ENCODE measurements at places on chromosomes 2 and 18. TPM values are rescaled to one million over a fixed set of nuclear protein-coding genes. Genes with fewer than 3 reads are reported as not detected.

DNA sequence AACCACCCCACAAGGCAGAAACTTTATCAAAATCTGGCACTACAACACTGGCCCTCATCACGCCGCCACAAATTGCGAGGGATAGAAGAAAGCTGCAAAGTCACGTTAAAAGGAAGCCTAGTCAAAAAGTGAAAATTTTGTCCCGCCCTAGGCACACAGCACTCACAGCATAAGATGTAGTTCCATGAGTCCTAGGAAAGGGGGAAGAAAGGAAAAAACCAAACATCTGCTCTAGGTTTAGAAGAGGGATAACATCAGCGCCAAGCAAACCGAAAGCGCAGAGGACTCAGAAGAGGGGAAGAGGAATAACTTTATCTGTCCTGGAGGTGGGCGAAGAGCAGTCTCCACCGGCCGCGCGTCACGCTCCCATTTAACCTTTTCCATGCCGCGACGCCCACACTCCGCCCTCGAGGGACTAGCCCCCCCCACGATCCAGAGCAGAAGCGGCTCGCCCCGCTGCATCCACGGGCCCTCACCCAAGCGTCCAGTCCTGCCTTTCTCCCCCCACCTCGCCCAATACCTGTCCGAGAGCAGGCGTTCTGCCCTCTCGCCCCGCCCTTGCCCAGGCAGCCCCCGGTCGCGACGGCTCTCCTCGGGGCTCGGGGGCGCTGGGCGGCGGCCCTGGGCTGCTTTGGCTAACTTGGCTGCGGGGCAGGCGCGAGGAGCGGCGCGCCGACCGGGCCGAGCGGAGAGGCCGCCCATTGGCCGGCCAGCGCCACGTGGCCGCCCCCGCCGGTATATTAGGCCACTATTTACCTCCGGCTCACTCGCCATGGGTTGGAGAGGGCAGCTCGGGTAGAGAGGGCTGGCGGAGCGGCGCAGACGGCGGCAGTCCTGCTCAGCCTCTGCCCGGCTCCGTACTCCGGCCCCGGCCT lies at the start of gene HOXD1:
HOXD1 (plus strand) TSS at position 770 of the 875 bp plus-strand sequence. CDS start 134 bp downstream, outside the sequence.
- peak; percentile 72 for DNase-seq

- DNase-seq, result no peak
These were observed 1.9 kb downstream of the SP5 start for GRCh38 chr2:170716851-170717598.

Gene FAM237A
- not detected for total RNA-seq

Gene DSG2
- 0.10 TPM for total RNA-seq

DNA sequence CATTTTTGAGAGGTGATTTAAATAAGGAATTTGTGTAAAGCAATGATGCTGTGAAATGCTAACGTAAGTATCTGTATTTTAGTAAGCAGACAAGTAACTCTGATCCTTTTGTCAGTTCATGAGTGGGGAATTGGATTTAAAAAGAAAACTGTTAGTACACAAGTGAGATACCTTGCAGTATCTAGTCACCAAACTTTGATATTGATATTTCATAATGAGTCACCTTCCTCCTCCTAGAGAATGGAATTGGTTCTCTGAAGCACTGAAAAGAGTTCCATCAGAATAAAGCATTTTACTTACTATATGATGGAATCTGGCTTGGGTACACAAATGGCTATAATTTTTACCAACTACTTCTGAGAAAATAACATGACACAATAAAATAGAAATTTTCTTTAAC lies 232.2 kb downstream of the ZNF804A start:
- DNase-seq, result no peak

DNA sequence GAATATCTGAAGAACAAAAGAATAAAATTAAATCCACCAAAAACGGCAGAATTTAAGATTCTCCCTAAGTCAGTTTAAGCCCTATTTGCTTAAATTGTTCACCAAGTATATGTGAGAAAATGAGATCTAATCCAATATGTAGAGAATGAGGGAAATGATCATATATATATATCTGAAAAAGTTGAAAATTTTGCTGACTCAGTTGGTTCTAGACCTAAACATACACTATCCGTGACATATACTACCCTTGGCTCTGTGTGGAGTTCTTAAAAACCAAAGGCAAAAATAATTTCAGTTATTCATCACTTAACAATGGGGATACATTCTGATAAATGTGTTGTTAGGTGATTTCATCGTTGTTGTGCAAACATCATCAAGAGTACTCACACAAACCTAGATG lies 7.3 kb downstream of the SS18 start:
- DNase-seq, result no peak

- no peak for DNase-seq
These were observed 14.2 kb downstream of the ACTG2 start for GRCh38 chr2:73906847-73907505.

DNA sequence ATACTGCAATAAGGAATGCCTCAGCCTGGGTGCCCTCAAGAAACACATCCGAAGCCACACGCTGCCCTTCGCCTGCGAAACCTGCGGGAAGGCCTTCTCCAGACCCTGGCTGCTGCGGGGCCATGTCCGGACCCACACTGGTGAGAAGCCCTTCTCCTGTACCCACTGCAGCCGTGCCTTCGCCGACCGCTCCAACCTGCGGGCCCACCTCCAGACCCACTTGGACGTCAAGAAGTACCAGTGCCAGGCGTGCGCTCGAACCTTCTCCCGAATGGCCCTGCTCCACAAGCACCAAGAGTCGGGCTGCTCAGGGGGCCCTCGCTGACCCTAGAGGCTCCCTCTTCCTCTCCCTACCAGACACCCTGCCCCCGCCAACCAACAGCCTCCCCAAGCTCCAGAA lies 37.6 kb downstream of the UNC80 start:
- no peak for DNase-seq

DNA sequence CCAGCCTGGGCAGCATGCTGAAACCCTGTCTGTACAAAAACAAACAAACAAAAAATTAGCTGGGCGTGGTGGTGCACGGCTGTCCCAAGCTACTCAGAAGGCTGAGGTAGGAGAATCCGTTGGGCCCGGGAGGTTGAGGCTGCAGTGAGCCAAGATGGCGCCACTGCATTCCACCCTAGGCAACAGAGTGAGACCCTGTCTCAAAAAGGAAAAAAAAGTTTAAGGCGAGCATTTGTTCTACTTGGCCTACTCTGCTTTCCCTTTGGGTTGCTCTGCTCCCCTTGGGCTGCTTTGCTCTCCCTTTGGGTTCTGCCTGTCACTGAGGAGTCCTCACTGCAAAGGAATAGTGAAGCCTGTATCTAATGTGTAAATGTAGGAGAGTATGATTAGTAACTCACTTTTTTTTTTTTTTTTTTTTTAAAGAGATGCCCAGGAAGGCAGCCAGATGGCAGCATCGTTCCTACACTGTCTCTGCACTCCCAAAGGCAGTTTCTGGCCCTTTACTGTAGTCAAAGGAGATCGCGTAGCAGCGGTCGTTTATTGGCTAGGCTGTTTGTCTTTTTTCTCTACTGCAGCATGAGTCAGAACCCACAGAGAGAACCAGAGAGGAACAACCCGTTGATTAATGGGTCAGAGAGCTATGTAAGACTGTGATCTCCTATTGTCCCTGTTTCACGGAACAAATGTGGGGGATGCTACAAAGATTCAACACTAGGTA lies 118.3 kb upstream of the CWC22 start:
- DNase-seq, result peak; percentile 90

DNA sequence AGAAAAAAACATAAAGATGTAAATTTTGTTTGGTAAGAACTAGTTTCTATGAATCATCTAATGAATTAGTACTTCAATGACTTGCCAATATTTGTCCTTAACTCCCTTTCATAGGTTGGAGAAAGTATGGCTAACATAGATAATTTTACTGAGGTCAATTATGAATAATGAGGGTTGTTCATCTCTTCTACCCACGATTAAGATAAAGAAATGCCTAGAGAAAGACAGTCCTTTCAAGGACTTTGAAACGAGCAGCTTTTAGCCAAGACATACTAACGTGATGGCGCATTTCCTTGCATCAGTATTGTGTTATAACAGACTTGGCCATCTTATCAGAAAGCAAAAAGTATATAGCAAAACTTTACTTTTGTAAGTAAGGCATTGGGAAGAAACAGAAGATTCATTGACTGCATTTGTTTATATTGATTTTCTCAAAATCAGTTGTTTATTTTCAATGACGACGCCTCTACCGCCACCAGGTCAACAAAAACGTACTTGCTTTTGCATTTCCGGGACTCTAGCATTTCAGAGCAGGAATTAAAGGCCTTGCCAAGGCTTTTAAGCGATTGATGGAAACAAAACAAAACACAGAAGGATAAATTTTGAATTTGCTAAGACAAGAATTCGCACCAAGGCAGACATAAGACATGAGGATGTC lies 961 bp downstream of the RBM43 start:
- peak; percentile 25 for DNase-seq

GRCh38 chr2:65349863-65350262 lies 82.5 kb downstream of the SPRED2 start:
- peak; percentile 81 for DNase-seq

GRCh38 chr2:197947219-197947757 lies 142.9 kb downstream of the PLCL1 start:
- no peak for DNase-seq

DNA sequence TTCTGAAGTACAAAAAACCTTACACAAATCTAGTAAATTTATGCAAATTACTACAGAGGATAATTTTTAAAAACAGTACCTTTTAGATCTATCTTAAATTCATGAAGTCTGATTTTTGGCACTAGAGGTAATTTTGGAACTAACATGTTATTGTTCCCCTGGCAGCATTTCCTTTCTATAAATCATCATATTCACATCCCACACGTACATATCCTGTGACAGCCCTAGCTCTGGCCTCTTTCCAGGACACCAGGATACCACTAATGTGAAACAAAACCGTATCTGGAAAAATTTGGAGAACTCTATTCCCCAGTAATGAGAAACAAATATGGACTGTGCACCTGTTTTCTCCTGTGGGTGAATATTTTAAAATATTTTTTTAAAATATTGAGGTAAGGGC lies 14.0 kb upstream of the BIRC6 start:
- no peak for DNase-seq

DNA sequence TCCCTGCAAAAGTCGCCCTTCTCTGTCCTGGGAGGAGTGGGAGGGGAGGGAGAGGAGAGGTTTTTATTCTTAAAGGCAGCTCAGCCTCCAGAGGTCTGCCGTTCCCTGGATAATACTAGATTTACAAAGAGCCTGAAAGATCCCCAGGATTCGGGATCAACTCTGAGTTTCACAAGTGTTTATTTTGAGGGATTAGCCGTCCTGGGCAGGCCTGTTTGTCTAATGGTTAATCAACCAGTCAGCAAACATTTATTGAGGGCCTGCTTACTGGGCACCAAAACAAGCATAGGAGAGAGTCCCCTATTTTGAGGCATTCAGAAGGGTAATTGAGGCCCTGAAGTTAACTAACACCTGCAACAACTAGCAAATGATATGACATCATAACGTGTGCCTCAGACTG lies 152.6 kb upstream of the SLC1A4 start:
- DNase-seq, result no peak

- peak; percentile 5 for DNase-seq
These were observed 91.2 kb downstream of the VRK2 start for GRCh38 chr2:58137856-58138255.

Gene MGAT4A
- total RNA-seq, result not detected

DNA sequence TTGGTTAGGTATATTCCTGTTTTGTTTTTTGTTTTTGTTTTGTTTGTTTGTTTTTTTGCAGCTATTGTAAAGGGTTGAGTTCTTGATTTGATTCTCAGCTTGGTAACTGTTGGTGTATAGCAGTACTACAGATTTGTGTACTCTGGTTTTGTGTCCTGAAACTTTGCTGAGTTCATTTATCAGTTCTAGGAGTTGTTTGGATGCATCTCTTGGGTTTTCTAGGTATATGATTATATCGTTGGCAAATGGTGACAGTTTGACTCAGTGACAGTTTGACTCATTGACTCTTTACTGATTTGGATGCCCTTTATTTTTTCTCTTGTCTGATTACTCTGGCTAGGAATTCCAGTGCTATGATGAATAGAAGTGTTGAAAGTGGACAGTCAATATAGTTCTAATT lies 53.7 kb downstream of the APLF start:
- DNase-seq, result no peak

Gene REG1B
- total RNA-seq, result not detected

Gene AMER3
- not detected for total RNA-seq

DNA sequence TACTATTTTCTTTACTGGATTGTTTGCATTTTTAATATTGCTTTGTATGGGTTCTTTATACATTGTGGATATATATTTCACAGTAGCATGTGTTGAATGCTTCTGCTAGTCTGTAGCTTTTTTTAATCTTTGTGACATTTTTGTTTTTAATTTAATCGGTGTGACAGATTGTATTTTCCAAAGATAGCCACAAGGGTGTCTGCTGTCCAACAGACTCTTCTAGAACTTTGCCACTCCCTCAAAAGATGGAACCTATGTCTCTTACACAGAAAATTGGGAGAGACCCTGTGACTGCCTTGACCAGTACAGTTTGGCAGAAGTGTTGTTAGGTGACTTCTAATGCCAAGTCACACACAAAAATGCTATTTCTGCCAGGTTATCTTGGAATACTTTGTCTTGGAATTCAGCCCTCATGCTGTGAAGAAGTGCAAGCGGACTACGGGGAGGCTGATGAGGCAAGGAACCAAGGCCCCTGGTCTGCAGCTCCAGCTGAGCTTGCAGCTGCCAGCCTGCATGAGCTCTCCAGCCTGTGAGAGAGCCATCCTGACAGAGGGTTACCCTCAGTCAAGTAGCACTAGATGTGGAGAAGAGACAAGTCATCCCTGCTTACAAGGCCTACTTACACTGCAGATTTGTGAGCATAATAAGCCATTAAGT lies 110.8 kb downstream of the TDRD15 start:
- DNase-seq, result no peak

DNA sequence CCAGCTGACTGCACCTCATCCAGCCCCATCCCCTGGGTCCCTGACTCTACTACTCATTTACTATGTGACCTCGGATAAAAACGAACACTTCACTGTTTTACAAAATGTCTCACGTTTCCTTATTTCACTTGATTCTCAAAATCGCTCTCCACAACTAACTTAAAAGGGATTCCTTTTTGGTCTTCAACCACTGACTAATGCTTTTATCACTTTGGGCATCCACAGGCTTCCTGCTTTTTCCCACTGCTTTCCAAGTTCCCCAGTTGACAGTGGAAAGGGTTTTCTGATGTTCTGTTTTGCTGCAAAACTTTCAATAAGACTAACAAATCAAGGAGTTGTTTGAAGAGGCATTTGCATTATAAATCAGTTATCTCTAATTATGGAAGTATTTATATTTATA lies 24.1 kb downstream of the EIF2AK3 start:
- DNase-seq, result peak; percentile 47

Gene PHLPP1
- 4.1 TPM for total RNA-seq
